Hindlimb muscle (tissue), 1 donor: ENCODE measurements at places on chromosomes 1 and 21. TPM values are rescaled to one million over a fixed set of nuclear protein-coding genes. Genes with fewer than 3 reads are reported as not detected.

CITED4 gene
- polyA plus RNA-seq = 2.7 TPM

GRCh38 chr1:201702936-201703335, 126.0 kb upstream of the IPO9 start:
- DNase-seq = no peak

DNA sequence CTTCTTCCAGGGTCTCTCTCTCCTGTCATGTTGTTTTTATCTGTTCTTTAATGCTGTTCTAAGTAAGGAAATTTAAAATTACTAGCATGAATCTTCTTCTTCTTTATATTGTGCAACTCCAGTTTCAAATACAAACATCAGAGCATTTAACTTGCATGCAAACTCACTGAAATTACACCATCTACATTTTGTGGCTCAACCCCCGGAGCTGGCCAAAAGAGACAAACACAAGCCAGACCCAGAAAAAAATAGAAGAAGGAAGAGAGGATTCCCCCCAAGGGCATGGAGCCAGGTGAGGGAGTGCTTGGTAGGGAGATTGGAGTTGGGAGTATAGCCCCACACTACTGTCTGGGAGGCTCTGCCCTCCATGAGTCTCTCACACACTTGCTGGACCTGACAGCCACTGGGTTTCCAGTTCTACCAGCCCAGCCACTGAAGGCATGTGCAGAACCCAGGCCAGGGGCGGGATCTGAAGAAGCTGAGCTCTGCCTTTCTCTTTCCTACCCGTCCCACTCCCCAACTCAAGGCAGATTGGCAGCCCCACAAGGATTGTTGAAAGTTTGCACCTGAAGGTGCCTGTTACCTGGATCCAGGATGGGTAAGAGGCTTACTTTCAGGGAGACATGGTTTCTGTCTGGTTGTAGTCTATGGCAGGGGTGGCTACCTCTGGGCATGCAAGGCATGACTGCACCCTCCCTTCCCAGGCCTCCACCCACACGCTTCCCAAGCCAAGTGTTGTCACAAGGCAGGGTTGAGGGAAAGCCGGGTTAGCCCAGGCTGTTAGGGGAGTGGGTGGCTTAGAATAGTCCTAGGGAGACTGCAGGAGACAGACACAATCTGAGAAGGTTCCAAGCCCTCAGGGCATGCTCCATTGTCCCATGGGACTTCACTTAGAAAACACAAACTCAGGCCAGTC, 297.2 kb downstream of the TGFB2 start:
- no peak for DNase-seq

RCSD1 gene
- polyA plus RNA-seq = 60.8 TPM

GRCh38 chr1:219020846-219021245, 152.8 kb upstream of the LYPLAL1 start:
- no peak for DNase-seq

DNA sequence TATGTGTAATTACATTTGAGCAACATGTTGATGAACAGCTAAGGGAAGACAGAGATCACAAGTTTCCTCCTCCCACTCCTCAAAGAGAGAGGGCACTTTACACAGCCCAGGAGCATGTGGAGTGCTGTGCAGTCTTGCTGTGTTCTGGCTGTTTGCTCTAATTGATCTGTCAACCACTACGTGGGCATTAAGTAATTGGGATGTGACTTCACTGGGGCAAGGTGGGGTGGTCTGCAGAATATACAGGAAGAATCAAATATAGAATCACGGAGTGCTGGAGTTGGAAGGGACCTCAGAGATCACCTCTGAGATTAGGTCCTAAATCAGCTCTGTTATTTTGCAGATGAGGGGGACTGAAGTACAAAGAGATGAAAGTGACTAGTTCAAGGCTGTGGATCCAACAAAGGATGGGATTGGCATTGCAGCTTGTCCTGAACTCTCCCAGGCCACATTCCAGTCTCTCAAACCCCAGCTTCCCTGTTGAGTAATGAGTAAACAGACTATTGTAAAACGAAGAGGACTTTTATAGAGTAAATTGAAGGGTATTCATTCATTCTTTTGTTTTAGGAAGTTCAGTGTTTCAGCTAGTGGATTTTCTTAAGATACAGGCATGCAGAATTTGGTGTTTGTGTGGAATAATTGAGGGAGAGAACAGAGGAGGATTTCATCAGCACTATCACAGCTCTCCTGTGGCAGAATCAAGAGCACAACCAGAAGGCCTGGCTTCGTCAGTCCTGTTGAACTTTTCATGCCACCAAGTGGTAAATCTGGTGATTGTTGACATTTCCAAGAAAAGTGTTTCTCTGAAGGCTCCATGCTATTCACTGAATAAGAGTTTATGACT, 22.4 kb downstream of the NOS1AP start:
- DNase-seq = no peak

DNA sequence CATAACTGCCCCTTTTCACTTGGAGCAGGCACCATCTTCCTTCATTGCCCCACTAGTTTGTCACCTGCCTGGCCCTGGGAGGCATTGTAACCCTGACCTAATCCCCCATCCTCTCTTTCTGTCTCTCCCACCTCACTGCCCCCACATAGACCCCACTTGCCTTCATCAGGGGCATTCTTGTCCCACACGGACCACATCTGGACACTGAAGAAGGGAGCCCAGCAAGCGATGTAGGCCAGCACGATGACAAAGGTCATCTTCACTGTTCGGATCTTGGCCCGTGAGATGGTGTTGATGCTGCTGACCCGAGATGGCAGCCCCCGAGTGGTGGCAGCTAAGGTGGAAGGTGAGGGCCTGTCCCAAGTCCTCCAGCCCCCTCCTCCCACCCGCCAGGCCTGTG, 1.4 kb downstream of the AVPR1B start:
- no peak for DNase-seq

- no peak for DNase-seq
Observed at GRCh38 chr1:80640978-80641377, 1159.8 kb upstream of the ADGRL2 start.

DNA sequence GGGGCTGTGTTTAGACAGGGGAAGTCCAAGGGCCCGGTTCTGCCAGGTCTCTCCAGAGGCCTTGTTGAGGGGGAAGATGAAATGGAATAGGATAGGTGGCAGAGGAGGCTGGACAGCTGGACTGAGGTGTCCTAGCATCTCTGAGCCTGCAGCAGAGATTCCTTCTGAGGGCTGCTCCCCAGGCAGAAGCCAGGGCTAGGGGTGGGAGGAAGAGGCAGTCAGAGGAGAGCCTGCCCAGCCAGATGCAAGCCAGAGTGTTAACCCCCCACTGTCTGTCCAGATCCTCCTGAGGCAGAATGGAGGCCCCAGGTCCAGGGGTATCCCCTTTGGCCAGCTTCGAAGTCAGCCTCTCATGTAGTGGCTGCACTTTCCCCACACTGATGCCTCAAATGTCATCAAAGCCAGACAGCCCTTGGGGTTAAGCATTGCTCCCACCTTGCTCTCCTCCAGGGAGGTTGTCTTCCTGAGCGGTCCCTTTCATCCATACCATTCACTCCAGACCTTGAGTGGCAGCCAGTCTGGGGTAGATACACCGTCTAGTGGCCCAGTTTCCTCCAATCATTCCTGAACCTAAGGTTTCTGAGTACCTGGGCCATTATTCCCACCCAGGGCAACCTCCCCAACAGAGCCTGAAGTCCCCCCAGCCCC, 1.7 kb downstream of the CSF1 start:
- DNase-seq = no peak

RNF19B gene
- 12.0 TPM for polyA plus RNA-seq

OR2M3 gene
- polyA plus RNA-seq = 0.03 TPM

DNA sequence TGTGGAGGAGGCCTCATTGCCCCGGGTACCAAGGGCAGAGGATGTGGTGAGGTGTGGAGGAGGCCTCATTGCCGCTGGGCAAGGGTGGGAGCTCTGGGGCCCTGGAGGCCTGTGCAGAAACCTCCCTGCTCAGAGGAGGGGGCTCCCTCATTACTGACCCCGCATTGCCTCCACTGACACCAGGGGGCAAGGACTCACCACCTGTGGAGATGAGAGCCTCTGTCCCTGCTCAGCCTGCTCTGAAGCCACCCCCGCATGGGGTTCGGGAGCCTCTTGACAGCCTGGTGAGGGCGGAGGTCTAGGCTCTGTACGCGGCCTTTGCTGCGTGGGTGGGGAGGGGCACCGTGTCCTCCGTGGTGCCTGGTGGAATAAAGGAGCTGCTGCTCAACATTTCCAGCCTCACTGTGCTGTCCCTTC, 95.0 kb upstream of the COL6A1 start:
- DNase-seq = no peak

DNA sequence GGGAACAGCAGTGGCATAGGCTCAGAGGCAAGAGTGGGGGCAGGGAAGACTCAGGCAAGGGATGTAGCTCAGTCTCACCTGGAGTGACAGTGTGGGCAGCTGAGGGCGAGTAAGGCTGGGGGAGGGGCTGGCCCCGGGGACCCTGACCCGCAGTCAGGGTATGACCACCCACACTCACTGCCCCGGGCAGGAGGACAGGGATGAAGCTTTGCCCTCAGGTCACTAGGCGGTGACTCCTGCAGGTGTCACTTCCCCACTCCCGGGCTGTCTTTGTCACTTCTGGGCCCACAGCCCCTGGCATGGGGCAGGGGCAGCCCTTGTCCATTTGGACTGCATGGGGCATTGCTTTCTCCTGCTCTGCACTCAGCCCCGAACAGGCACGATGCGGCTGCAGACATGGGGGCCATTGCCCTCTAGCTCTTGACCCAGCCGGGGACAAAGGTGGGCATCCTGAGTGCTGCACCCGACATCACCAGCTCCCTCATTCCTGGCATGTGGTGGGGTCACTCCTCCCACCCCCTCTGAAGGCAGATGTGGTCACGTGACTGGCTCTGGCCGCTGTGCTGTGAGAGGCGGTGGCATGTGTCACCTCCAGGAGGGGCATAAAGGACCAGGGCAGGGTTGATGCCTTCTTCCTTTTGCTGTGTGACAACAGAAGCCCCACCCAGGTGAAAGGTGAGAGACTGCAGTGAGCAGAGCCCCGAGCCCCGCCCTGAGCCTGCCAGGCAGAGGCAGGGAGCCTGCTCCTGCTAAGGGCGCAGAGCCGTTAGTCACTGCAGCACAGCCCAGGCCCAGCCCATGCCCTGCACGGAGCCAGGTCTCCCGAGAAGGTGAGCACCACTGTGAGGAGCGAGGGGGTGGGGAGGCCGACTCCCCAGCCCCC, 66.0 kb downstream of the MATN1 start:
- DNase-seq = no peak

GBP3 gene
- 3.8 TPM for polyA plus RNA-seq

ZBTB18 gene
- 94.0 TPM for polyA plus RNA-seq

GRCh38 chr1:8232036-8232757, 85.7 kb upstream of the SLC45A1 start:
- no peak for DNase-seq
